ENCODE measurements at places on chromosomes 5 and 9.

DNA sequence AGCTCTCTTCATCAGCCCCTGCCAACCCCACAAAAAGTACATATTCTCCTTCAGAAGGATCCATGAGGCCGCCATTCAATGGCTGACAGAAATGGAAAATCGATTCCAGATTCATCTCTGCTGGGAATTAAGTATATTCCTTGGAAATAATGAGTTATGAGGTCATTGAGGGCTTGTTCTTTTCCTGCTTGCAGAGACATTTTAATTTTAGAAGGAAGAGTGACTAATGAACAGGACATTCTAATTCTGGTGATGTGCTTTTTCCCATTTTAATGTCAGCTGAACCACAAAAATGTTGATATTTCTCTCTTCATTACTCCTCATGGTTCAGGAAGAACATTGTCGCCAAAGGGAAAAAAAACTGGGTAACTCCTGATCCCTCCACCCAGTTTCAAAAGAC lies 314.0 kb downstream of the PIK3R1 start:
- no peak for DNase-seq

DNA sequence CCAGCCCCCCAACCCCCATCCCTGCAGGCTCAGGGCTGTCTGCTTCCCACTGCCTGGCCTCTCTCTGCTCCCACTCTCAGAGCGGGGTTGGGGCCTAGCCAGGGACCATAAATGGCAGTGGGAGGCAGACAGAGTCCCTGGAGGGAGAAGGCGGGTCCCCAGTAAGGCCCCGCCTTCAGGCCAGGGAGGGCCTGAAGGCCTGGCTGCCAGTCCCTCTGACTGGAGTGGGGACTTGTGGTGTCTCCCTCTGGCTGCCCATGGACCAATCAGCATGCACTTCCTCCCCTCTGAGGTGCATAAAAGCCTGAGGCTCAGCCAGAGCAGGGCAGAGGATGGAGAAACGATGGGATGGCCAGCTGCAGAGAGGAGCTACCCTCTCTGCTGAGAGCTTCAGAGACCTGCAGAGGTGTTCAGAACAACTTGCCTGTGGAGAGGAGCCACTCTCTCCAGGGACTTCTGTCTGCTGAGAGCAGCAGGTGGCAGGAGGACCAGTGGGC lies 2.7 kb upstream of the BTNL9 start:
- DNase-seq: no peak

DNA sequence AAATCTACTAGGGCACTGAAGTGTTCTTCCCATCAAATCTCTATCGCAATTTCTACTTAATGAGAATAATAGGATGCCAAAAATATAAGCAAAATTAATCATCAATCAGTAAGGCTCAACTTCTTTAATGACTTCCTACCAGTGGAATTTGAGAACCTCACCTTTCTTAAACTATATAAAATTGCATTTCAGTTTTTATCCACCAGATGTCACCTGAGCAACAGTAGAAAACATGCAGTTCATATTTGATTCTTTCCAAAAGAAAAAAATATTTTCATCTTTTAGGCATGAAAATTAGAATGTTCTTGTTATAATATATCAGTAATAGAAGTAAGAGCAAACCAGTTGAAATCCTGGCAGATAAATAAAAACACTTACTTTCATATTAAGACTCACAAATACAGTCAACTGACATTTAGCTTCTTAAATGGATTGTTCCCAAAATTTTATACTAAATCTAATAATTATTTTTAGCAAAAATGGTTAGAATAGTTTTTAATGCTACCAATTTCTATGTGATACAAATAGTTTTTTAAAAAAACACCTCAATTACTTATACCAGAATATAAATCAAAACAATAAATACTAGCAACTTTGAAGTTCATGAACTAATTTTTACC lies 13.4 kb upstream of the CCDC112 start:
- no peak for DNase-seq

DNA sequence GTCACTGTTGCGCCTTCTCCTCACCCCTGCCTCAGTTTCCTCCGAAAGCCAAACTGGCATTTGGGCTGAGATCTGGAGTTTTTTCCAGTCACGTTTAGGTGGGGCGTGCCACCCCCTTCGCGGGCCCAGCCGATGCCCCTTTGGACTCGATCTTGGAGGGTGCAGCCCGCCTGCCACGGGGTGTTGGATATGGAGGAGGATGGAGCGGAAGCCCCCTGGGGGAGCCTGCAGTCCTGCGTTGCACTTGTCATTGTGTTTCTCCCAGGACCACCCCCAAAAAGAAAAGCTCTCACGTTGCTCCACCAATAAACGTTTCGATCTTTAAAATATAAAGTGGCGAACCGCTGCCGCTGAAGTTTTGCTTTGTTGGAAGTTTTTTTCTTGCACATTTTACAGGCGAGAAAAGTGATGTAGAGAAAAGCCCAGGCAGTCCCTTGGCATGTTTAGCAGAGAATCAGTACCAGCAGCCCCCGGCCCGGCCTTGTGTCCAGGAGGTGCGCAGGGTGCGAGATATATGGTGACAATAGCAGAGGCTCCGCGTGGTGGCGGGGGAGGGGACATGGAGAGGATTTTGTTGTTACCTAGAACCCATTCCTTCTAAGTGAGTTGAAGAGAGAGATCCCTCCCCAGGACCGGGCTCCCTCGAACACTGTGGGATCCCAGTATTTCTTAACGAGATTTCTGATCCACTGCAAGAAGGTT lies 681 bp downstream of the F2R start:
- DNase-seq: no peak

GRCh38 chr5:55829956-55830355 lies 21.2 kb upstream of the IL31RA start:
- DNase-seq: no peak

DNA sequence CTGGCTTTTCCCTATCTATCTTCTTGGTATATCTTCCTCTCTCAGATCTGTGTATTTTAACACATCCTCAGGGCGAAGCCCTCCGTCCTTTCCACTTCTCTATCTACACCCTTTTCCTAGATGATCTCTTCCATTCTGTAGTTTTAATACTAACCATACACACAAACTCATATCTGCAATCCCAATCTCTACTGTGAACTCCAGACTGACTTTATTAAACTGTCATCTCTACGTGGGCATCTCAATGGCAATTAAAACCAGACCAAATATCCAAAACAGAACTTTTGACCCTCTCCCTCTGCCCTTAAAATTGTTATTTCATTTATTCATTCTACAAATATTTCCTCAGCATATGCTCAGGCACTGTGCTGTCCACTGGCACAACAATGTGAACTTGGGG lies 7.1 kb downstream of the FNIP1 start:
- DNase-seq: no peak

- DNase-seq: no peak
Observed at GRCh38 chr5:142621227-142621626, 64.7 kb downstream of the FGF1 start.

DNA sequence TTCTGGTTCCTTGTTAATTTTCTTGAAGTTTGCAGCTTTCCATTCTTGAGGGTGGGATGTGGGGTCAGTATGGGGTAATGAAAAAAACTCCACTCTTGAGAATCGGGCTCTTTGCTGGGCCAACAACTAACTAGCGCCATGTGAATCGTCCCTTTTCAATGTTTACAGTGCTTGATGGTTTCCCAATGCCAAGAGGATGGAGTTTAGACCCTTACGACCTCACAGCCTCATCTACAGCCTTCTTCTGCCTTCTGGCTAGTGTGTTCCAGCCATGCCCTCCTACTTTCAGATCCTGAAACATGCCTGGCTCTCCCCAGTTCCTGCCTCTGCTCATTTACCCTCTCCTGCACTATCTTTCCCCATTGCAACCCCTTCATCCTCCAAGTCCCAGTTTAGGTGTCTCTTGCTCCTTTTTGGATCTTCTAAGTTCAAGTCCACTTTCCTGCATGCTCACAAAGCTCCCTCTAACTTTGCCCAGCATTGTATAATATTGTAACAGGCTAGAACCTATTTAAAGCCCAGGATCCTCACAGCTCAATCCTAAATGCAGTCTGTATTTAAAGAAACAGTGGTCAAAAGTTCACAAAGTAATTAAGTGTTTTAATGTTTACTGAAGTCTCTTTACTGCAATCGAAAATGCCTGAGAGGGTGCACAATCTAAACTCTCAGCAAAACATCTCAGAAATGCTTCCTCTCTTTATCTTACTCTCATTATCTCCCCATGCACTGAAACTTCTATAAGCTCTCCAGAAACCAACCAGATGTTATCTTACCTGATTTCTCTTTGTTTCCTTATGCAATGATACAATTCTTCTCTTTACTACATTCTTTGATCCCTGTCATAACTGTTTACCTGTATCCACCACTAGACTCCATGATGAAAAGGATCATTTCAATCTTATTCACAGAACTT lies 20.6 kb upstream of the CAST start:
- DNase-seq: no peak

DNA sequence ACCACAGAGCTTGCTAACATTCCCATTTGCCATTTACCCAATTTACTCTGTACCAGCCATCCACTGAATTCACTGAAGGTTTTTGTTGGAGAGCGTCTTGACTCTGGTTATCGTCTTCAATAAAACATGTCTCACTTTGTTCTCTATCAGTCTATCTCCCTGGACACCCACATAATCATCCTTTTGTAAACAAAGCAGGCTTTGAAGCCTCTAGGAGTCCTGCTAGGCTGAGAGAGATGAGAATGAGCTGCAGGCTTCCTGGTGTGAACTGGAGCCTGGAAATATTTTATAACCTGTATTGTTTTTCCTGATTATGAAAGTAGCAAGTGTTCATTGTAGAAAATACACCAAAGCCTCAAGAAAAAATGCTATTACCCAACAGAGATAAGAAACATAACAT lies 140.6 kb upstream of the ZNF366 start:
- no peak for DNase-seq

DNA sequence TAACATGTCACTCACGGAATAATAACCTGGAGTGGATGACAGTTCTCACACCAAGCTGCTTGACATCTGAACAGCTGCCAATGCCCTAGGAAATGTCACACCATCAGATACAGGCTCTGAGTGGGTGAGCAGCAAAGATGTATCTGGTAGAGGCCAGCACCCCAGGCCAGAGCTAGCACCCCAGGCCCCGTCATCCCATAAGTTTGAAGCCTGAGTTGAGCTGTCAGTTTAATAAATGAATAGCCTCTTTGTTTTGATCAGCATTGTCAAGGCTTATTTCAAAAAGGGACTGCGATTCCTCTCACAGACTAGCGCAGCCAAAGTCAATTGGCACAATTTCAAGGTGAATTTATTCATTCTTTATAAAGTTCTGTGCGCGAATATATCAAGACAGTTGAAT lies 1327.1 kb downstream of the MAT2B start:
- DNase-seq: no peak

GRCh38 chr9:37996819-37997217 lies 72.2 kb downstream of the SHB start:
- DNase-seq: no peak

DNA sequence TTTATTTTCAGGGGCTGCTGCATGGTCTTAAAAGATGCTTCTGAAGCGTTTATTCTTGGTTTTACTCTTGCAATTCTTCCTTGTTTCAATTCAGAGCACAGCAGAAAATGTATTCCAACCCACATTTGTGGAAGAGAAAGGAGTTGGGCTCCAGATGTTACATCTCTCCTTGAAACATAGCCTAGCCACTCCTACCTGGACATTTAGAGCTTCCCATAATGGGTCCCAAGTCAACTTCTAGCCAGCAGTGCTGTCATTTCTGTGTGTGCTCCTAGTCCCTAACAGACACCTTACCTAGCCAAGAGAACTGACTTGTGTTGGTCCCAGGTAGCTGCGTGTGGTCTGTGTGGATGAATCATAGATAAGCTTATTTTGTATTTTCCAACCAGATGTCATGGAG lies 61.2 kb upstream of the ANKRD55 start:
- no peak for DNase-seq

DNA sequence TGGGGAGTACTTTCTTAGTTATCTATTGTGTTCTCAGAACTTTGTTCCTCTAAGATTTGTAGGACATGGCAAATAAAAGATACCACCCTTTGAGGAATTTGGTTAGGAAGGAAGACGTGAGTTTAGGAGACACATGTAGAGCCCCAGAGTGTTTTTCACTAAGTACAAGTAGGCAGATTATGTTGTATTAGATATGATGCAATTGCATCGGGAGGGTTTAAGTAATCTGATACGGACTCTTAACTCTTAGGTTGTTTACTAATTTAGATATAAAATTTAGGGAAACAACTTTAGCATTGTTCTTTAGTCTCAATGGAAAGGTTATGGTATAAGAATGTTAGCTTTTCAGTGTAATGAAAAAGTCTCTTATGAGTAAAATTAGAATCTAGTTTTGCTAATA lies 84.4 kb downstream of the TRIO start:
- DNase-seq: no peak

DNA sequence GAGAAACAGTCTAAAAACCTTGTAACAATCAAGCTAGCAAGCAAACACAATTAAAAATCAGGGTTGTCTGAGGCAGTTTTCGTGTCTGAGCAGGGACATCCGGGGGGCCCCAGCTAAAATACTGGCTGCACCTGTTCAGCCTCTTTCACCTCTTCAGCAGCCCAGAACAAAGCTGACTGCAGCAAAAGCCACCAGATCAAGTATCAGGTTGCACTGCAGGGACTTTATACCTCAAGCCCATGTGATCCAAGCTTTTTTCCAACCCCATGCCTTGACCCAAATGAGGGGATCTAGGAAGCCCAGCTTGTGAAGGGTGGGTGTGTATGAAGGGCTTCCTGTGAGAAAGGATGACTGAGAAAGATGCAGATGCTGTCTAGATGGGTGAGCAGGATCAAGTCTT lies 133.4 kb downstream of the SEMA6A start:
- no peak for DNase-seq

- DNase-seq: no peak
Observed at GRCh38 chr9:89410641-89411350, 87.1 kb downstream of the SEMA4D start.

DNA sequence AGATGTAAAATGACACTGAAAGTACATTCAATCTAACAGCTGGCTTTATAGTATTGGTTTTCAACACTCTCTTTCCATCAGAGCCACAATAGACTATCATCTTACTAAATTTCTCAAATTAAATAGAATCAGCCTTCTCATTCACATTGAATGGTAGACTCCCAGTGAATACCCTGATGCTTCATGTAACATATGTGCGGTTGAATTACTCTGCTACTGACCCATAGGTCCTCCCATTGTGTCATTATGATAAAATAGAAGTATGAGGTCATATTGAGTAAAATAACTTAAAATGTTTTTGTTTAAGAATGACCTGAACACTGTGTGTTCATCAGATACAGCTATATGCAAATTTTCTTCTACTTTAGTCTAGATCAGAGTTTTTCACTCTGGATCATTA lies 75.9 kb upstream of the ADAMTSL1 start:
- no peak for DNase-seq

Measured in transverse colon (tissue), 4 donors.